ENCODE measurements at places on chromosomes 4 and X.

DNA sequence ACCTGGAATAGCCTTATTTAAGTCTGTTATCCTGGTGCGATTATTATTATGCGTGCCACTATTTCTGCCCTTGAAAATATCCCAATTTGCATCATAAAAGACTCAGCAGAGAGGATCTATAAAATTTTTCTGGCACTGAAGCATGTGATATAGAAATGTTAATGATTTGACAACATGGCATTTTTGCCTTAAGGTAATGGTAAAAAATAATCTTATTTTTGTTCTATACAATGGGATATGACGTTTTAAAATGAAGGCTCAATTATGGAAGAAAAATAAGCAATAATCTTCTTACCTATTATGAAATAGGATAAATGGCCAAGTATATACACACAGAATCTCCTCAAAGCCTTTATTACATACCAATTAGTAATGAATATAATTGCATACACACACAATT, 113.5 kb downstream of the PDGFC start:
- no peak for DNase-seq

DNA sequence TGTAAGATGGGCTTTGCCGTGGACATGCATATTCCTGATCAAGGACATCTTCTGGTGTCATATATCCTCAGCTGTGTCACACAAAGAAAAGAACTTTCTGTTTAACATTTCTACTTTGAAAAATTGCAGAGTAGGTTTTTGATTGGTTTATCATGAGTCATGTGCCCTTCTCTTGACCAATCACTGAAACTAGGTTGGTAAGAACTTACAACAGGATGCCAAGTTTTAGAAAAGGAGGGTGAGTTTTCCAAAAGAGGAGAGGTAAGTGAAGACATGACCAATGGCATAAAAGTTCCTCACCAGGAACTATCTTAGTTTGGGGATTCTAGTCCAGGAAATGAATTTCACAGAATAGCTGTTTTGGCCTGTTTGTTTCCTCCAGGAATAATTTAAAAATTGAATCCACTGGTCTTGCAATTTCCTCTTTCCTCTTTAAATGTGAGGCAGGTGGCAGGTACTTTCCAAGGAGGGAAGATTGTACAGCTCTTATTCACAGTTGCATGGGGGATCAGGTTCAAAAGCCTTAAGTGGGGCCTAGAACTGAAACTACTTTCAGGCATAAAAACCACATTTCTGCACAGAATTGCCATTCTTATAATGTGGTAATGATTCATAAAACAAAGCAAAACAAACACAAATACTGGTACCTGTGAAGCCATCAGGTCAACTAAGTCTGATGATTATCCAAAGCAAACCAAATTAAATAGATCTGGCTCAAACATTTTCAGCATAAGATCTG, 1114.5 kb upstream of the LCORL start:
- DNase-seq, result no peak

GRCh38 chr4:38243388-38244053, 283.3 kb downstream of the PTTG2 start:
- DNase-seq, result no peak

DNA sequence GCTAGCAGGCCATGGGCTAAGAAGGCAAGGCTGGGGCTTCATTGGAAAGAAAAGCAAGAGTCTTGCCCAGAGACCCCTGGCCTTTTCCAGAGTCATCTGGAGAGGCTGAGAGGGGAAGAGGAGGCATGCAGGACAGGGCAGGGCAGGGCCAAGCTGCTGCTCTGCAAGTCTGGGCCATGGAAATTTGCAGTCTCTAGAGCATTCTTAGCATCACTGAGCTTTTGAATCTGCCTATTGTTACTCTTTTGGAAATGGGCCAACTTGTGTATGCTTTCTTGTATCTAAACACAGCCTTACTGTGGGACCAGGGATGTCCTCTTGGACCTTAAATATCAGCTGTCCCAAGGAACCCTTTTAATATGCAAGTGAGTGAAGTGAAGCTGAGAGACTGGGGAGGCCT, 560.5 kb downstream of the MID1IP1 start:
- no peak for DNase-seq

GRCh38 chr4:115323106-115323707, 209.8 kb upstream of the NDST4 start:
- no peak for DNase-seq

- DNase-seq, result no peak
Observed at GRCh38 chr4:142519342-142519741, 326.8 kb downstream of the INPP4B start.

DNA sequence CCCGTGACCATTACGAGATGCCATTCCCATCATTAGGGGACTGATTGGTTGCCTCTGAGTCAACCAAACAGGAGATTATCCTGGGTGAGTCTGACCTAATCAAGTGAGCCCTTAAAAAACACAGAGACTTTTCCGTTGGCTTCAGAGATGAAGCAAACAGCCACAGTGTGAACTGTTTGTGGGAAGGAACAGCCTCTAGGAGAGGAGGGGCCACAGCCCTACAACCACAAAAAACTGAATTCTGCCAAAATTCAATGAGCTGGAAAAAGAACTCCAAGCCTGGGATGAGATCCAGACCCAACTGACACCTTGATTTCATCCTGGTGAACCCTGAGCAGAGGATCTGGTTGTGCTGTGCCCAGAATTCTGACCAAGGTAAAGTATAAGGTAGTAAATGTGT, 31.3 kb upstream of the TBL1X start:
- no peak for DNase-seq

GRCh38 chr4:180081072-180081471, 2162.1 kb upstream of the TENM3 start:
- no peak for DNase-seq

- DNase-seq, result no peak
Observed at GRCh38 chr4:176708771-176709311, 83.9 kb downstream of the VEGFC start.

GRCh38 chr4:131006388-131006787, 1910.4 kb downstream of the C4orf33 start:
- no peak for DNase-seq

DNA sequence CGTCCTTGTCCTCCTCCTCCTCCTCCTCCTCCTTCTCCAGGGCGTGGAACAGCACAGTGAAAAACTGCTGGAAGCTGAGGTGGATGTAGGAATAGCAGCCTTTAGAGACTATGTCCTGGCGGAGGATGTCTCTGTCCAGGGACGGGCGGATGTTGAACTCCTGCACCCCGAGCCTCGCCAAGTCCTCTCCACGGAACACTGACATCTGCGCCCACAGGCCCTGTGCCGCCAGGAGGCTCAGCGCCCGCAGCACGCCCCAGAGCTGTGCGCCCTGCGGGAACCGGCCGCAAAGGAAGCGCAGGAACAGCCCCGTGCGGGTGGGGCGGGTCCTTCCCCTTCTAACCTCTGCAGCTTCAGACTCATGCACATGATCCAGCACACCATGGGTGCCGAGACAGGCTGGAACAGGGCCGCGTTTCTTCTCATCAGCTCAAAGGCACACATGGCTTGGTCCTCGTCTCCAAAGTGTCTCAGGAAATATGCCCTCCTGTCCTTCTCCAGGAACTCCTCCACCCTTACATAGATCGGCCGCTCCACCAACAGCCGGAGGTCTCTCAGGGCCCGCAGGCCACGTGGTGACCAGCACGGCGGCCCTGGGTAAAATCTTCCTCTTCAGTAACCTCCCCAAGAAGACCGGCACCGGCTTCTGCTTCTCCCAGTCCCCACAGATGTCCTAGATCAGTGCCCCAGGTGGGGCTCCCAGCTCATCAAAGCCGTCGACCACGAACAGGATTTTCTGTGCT, 1.2 kb downstream of the NLRP2B start:
- no peak for DNase-seq

DNA sequence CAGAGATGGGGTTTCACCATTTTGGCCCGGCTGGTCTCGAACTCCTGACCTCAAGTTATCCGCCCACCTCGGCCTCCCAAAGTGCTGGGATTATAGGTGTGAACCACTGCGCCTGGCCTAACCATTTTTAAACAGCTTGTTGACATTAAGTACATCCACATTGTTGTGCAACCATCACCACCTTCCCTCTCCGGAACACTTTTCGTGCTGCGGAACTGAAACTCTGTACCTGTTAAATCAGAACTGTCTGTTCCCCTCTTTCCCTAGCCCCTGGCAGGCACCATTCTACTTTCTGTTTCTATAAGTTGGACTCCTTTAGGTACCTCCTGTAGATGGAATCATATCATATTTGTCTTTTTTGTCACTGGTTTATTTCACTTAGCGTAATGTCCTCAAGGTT, 9.5 kb downstream of the FHDC1 start:
- no peak for DNase-seq

GRCh38 chrX:105260291-105261043, 40.0 kb upstream of the TEX13A start:
- no peak for DNase-seq

DNA sequence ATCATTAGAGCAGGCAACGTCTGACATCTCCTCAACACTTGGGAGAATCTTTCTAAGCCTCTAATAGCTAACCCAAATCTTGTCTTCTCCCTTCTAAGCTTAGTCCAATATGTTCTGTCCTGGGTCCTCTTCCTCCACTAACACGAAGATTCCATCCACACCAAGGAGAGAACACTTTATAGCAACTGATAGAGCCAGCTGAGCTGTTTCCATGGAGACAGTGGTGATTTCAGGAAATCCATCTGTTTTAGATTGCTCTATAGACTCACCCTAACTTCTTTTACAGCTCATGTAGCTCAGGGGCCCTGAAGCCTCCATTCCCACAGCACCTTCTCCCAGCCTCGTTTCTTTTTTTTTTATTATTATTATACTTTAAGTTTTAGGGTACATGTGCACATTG, 37.4 kb downstream of the SCD5 start:
- DNase-seq, result no peak

GRCh38 chrX:77953708-77954107, 15.7 kb downstream of the PGAM4 start:
- DNase-seq, result no peak

GRCh38 chr4:184444953-184445309, 29.4 kb downstream of the IRF2 start:
- DNase-seq, result no peak

- no peak for DNase-seq
Observed at GRCh38 chr4:10353110-10353509, 104.1 kb downstream of the ZNF518B start.

- no peak for DNase-seq
Observed at GRCh38 chr4:177895136-177895535, 452.9 kb upstream of the AGA start.

DNA sequence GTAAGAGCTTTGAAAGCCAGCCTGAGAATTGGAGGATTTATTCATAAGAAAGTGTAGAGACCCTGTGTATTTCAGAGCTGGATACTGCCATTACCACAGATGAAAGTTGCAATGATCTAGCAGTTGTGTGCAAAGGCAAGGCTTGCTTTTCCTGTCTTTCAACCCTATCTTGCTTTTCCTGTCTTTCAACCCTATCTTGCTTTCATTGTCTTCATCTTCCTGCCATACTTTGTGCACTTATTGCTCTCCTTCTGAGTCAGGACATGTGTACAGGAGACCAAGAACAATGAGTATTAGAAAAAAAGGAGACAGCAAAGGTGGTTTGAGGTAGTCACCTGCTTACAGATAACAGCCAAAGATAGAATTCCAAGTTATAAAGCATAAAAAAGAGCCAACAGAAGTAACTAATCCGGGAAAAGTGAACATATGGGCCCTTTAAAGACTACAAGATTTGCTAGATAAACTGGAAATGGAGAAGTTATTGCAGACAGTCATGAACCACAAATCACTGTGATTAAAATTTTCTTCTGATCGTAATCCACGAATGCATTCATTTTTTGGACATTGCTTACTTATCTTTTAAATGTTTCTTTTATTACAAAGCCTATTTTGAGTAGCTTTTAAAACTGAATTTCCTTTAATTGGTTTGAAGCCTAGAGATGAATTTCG, 17.2 kb downstream of the C1QTNF7 start:
- DNase-seq, result no peak

- no peak for DNase-seq
Observed at GRCh38 chrX:112521676-112522075, 158.1 kb downstream of the LHFPL1 start.

- DNase-seq, result no peak
Observed at GRCh38 chrX:15761564-15762191, 23.6 kb downstream of the CA5B start.

DNA sequence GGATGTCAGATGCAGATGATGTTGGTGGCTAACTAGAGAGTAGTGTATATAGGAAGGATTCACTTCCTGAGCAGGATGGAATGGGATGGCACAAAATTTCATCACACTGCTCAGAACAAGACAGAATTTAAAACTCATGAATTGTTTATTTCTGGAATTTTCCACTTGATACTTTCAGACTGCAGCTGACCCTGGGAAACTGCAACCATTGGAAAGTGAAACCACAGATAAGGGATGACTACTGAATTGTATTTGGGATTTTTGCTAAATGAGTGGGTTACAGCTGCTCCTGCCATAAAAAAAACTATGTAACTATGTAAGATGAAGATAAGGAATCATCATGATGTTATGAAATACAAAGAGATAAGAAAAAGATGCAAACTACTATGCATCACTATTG, 51.4 kb downstream of the NPY5R start:
- DNase-seq, result no peak

GRCh38 chrX:10166248-10166716, 9.5 kb downstream of the CLCN4 start:
- DNase-seq, result no peak

GRCh38 chrX:119009071-119009470, 34.7 kb downstream of the LONRF3 start:
- no peak for DNase-seq

DNA sequence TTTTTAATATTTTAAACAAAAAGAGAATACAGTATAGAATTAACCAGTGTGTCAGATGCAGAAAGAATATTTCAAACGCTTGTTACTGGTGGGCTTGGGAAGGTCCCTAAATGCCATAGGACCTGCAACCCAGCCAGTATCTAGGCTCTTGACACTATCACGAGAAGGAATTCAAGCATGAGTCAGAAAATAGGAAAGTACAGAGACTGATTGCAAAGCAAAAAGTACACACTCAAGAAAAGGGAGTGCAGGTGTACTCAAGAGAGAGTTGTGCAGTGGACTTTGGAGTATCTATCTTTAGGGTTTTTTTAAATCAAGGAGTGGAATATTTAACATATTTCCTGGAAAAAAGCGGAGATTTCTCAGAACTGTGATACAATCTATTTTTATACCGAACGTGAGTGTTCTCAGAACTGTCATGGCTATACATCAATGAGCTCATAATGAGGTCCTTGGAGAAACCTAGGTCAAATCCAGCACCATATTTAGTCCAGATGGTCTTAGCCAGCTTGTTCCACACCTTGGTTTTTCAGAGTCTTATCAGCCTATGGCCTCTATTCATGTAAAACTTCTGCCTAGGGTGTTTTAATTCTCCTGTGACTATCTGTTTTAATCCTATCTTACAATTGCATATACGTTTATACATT, 291.8 kb upstream of the FAT4 start:
- no peak for DNase-seq

GRCh38 chr4:61068745-61069144, 131.4 kb upstream of the ADGRL3 start:
- no peak for DNase-seq

- DNase-seq, result no peak
Observed at GRCh38 chr4:73646117-73646516, 25.9 kb upstream of the RASSF6 start.

DNA sequence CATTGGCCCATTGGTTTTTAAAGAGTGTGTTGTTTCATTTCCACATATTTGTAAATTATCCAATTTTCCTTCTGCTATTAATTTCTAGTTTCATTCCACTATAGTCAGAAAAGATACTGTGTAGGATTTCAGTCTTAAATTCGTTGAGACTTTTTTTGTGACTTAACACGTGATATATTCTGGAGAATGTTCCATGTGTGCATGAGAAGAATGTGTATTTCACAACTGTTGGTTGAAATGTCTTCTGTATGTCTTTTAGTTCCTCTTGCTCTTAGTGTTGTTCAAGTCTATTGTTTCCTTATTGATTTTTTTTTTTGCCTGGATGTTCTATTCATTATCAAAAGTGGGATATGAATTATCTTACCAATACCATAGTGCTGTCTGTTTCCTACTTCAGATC, 606.9 kb downstream of the RPA4 start:
- no peak for DNase-seq

Data from stimulated activated CD8-positive, alpha-beta memory T cell treated with anti-CD3 and anti-CD28 coated beads, Interleukin-2, amount 100 ng/mL, for 1 hour (primary cell).